HCT116 (cell line): ENCODE measurements at places on chromosomes 1 and 21. TPM values are rescaled to one million over a fixed set of nuclear protein-coding genes. Genes with fewer than 3 reads are reported as not detected.
A peak's percentile ranks its signal among the peaks of the same experiment; 100 is the strongest.

The OR2T2 gene
- not detected for total RNA-seq

The HSD3B1 gene
- total RNA-seq = not detected

DNA sequence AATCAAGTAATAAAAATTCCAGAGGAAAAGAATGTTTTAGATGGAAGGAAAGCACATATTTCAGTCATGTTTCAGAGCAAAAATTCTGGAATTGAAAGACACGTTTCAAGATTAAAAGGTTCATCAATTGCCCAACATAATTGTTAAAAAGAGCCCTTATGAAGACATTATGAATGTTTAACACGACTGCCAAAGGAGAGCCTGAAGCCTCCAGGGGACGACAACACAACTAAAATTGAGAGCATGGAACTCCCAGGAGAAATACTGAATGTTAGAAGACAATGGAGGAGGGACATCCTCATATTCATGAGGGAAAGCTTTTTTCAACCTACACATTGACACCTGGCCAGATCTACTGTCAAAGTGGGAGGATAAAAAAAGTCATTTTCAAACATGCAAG is 16.0 kb downstream of the OR2T11 start:
- DNase-seq = peak; percentile 21
- H3K36me3 ChIP-seq = no peaks in the 10 kb centered on the region
- no peaks in the 10 kb centered on the region for H3K27me3 ChIP-seq
- H3K27ac ChIP-seq = no peak overlapping the region
- H3K4me3 ChIP-seq = no peak overlapping the region

DNA sequence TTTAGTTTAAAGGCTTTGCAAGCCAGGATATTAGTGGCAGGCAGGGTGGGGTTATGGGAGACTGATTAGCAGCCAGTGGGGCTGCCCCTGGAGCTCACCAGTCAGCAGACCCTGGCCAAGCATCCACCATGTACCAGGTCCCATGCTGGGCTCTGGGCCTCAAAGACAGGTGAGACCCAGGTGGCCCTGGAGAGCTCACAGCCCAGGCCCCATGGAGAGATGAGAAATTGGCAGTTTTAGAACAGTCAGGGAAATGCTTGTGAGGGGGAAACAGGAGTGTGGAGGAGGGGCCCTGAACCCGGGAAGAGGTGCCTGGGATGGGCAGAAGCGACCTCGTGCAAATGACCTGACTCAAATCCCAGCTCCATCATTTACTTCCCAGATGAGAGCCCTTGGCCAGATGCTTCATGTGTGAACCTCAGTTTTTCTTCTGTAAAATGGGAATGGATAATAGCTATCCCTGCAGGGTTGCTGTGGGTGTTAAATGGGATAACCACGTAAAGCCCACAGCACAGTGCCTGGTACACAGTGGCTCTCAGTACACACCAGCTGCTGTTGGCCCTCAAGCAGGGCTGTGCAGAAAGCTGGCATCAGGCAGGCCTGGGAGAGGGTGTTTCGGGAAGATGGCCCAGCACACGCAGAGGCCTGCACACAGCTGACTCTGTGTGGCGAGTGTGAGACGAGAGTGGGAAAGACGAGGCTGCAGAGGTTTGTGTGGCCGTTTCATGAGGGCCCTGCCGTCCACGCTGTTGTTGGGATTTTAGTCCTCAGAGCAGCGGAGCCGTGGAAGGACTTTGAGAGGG is 518.5 kb downstream of the PTPRU start:
- no peak overlapping the region for H3K27ac ChIP-seq
- H3K36me3 ChIP-seq = no peaks in the 10 kb centered on the region
- no peak for DNase-seq
- no peak overlapping the region for H3K4me3 ChIP-seq

- DNase-seq = no peak
- no peaks in the 10 kb centered on the region for H3K27me3 ChIP-seq
- H3K36me3 ChIP-seq = no peaks in the 10 kb centered on the region
- no peak overlapping the region for H3K4me3 ChIP-seq
- H3K27ac ChIP-seq = no peak overlapping the region
- H3K4me1 ChIP-seq = no peaks in the 10 kb centered on the region
Observed at GRCh38 chr1:217373761-217374701, 256.9 kb downstream of the GPATCH2 start.

- peak overlapping the region; percentile 85 for H3K27ac ChIP-seq
- H3K4me1 ChIP-seq = peaks cover 59% of the 10 kb centered on the region
- H3K27me3 ChIP-seq = no peaks in the 10 kb centered on the region
Observed at GRCh38 chr1:116508984-116509980, 61.5 kb downstream of the CD58 start.

- no peaks in the 10 kb centered on the region for H3K36me3 ChIP-seq
- no peak for DNase-seq
- no peaks in the 10 kb centered on the region for H3K4me1 ChIP-seq
- no peak overlapping the region for H3K4me3 ChIP-seq
- H3K27ac ChIP-seq = no peak overlapping the region
Observed at GRCh38 chr1:223019256-223019655, 123.8 kb downstream of the TLR5 start.

DNA sequence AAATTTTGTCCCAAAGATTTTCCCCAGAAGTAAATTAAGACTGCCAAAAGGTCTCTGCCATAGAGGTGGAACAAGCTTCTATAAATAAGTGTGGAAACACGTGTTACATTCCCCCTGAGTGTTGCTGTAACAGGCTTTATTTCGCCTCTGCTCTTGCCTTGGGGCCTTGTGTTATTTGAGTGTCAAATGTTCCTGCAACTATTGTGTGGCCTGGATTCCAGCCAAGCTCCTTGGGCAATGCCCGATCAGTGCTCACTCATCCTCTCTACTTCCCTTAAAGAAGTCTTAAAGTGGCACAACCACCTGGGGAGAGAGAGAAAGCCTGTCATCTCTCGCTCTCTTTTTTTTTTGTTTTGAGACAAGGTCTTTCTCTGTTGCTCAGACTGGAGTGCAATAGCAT is 156.7 kb downstream of the NR5A2 start:
- peak; percentile 42 for DNase-seq
- no peak overlapping the region for H3K4me3 ChIP-seq
- no peaks in the 10 kb centered on the region for H3K36me3 ChIP-seq
- no peak overlapping the region for H3K27ac ChIP-seq
- H3K4me1 ChIP-seq = peaks cover 51% of the 10 kb centered on the region
